ENCODE measurements at places on chromosomes 7 and 10. TPM values are rescaled to one million over a fixed set of nuclear protein-coding genes. Genes with fewer than 3 reads are reported as not detected.

DNA sequence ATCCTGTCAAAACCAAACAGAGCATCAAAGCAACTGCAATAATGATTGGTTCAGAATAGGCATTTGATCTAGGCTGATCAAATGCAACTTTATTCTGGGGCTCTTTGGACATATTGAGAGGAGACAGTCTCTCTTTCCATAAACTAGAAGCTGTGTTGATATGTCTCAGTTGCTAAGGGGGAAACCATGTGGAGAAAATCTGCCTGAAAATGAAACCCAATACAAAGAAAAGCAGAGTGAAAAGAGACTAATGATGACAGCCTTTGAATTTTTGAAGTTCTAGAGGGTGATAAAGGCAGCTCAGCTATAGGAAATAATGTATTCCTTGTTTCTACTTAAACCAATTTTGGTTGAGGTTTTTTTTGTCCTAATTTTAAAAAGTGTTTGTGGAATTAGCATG lies 941.8 kb upstream of the POT1 start:
- no peak overlapping the region for H3K27ac ChIP-seq
- H3K4me1 ChIP-seq, result no peaks in the 10 kb centered on the region
- H3K36me3 ChIP-seq, result no peaks in the 10 kb centered on the region
- no peak overlapping the region for H3K4me3 ChIP-seq

DNA sequence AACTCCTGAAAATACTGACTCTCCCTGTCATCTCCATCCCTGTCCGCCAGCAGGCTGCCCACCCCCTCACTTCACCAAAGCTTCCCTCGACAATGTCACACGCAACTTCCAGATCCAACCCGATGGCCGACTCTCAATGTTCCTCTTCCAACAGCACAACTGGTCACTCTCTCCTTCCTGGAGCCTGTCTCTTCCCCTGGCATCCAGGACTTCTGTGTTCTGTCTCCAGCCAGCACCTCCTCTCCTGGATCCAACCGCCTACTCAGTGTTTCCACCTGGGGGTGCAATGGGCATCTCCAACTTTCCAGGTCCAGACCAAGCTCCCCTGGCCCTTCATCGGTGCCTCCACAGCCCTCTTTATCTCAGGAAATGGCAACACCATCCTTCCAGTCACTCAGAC lies 8.6 kb downstream of the CPA5 start:
- H3K27me3 ChIP-seq, result peaks cover 7% of the 10 kb centered on the region
- H3K4me3 ChIP-seq, result no peak overlapping the region
- no peak overlapping the region for H3K27ac ChIP-seq
- H3K4me1 ChIP-seq, result peaks cover 24% of the 10 kb centered on the region
- DNase-seq, result no peak

DNA sequence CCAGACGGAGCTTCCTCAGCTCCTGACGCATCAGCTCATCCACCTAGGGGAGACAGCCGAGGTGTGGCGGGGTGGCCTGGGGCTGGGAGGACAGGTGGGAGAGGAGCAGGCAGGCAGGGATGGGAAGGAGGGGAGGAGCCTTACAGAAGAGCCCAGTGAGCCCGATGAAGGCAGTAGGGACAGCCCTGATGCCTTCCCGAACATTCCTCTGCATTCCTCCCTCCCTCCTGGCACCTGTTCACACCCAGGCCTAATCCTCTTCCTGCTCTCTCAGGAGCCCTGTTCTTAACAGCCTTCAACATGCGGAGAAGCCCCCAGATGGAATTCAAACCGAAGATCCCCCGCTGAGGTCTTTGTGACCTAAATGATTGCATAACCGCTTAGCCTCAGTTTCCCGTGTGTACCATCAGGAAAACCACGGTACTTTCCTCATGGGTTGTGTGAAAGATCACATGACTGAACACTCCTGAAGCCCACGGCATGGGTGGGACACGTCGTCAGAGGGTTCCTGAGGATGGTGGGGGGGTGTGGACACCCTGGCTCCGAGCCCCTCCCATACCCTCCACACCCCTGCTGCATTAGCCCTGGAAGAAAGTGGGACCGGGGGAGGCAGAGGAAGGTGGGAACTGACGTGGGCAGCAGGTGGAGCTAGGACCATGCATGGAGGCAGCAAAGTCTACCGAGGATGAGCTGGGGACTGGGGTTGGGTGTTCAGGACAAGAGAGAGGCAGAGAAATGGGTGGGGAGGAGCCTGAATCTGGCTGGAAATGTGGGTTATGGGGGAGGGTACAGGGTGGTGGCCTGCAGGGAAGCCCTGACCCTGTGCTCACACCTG lies 8.8 kb upstream of the ASB10 start:
- H3K36me3 ChIP-seq, result no peaks in the 10 kb centered on the region
- H3K27me3 ChIP-seq, result no peaks in the 10 kb centered on the region
- no peak overlapping the region for H3K4me3 ChIP-seq
- no peak overlapping the region for H3K27ac ChIP-seq
- DNase-seq, result no peak

DNA sequence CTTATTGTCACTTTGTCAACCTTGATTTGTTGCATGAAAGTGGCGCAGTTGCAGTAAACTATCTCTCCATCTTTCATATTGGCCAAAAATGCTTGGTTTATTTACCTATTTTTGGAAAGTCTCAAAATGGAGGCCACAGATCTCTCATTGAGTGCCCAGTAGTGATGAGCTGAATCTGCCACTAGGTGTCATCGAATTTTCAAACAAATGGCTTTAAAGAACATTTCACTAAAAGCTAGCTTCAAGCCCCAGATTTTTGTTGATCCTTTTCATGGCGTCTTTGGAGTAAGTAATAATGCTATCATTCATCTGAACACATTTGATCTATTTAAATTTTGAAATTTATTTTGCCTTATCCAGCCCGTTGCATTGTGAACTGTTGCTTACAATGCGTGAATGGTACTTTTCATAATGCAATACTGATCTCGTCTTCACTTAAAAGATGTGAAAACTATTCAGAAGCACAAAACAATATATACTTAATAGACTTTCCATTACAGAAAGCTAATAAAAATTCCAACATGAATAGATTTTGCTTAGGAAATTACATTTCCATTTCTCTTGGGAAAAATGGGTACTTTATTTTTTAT lies 236.2 kb downstream of the DNAJB9 start:
- H3K27ac ChIP-seq, result no peak overlapping the region
- no peak overlapping the region for H3K4me3 ChIP-seq
- H3K27me3 ChIP-seq, result no peaks in the 10 kb centered on the region
- H3K4me1 ChIP-seq, result no peaks in the 10 kb centered on the region
- DNase-seq, result no peak

DNA sequence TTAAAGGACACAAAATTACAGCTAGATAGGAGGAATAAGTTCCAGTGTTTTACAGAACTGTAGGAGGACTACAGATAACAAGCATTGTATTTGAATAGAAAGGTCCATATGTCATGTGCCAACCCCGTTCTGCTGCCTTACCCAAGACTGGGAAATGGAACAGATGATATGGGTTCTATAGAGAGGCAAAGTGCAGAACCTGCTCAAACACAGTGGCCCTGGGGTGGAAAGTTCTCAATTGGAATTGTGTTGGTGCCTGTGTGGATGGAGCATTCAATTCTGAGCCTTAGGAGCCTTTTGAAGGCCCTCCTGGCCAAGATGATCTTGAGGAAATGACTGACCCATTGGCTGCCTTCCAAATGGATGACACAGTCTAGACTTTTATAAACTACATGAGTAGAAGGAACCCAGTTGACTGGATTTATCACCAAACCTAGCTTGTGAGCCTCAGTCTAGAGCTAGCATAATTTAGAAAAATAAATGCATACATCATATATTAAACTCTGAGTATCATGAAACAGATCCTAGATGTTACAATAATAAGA lies 4.1 kb upstream of the PRSS1 start:
- DNase-seq, result no peak
- no peaks in the 10 kb centered on the region for H3K27me3 ChIP-seq
- no peak overlapping the region for H3K4me3 ChIP-seq
- no peaks in the 10 kb centered on the region for H3K36me3 ChIP-seq
- no peak overlapping the region for H3K27ac ChIP-seq

The SLC26A4 gene
- total RNA-seq, result 1.7 TPM

DNA sequence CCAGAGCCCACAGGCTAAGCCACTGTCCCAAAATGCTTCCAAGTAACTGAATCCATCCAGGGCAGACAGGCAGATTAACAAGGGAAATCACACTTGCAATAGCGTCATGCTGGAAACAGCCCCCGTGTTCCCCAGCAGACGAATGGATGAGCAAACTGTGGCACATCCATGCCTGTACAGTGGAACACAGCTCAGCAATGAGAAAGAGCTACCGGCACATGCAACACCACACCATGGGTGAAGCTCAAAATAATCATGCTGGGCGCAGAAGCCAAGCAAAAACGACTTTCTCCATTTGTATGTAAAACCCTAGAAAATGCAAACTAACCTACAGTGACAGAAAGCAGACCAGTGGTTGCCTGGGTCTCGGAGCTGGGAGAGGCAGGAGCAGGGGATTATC lies 153.1 kb downstream of the SLIT1 start:
- no peaks in the 10 kb centered on the region for H3K36me3 ChIP-seq
- H3K4me3 ChIP-seq, result no peak overlapping the region
- DNase-seq, result no peak
- H3K27ac ChIP-seq, result no peak overlapping the region
- H3K27me3 ChIP-seq, result no peaks in the 10 kb centered on the region

DNA sequence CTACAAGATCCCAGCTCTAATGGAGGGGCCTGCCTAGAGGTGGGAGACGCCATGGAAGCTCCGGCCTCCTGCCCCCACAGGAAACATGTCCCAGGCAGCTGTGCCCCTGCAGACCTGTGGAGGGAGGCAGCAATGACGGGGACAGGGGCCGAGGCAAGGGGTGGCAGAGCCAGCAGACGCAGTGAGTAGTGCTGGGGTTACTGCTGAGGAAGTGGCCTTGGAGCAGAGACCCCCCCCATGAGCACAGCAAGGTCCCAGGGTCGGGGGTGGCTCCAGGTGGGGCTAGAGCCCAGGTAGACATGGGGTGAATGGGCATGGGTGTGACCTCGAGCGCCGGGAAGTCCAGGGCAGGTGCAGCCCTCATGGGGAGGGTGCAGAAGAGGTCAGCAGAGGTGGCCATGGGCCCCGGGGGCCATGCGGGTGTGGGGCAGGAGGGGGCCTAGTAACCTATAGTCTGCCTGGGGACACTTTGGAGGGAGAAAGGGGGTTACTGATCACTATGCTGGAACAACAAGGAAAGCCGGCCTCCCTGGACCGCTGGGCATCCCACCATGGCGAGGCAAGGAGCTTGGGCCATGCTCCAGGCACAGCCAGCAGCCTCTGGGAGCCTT lies 45.5 kb downstream of the JAKMIP3 start:
- no peaks in the 10 kb centered on the region for H3K36me3 ChIP-seq
- no peak overlapping the region for H3K27ac ChIP-seq
- H3K4me3 ChIP-seq, result no peak overlapping the region
- H3K27me3 ChIP-seq, result peaks cover 11% of the 10 kb centered on the region
- H3K4me1 ChIP-seq, result no peaks in the 10 kb centered on the region

DNA sequence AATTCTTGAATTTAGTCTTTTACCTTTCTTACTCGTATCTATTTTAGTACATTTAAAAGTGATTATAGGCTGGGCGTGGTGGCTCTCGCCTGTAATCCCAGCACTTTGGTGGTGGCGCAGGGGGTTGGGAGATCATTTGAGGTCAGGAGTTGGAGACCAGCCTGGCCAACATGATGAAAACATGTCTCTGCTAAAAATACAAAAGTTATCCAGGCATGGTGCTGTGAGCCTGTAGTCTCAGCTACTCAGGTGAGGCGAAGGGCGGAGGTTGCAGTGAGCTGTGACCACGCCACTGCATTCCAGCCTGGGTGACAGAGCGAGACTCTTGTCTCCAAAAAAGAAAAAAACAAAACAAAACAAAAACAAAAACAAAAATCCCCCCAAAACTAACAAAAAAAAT lies 12.2 kb downstream of the PRKCQ start:
- no peaks in the 10 kb centered on the region for H3K4me1 ChIP-seq
- no peaks in the 10 kb centered on the region for H3K27me3 ChIP-seq
- no peak overlapping the region for H3K4me3 ChIP-seq
- H3K36me3 ChIP-seq, result no peaks in the 10 kb centered on the region

DNA sequence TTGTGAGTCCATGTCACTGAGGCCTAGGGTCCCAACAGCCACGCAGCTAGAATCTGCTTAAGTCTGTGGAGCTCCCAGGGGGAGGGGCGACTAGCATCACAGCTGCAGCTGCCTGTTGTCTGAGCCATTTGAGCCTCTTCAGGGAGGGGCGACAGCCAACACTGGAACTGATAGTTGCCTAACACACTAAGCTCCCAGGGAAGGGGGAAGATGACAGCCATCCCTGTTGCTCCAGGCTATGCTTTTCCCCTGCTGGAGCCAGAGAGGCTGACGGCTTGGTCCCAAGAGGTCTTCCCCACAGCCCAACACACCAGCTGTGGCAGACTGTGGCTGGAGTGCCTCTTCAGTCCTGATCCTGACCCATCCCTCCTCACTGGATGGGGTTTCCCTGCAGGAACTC lies 817.5 kb downstream of the NXPH1 start:
- no peak overlapping the region for H3K27ac ChIP-seq
- no peaks in the 10 kb centered on the region for H3K27me3 ChIP-seq
- H3K36me3 ChIP-seq, result no peaks in the 10 kb centered on the region
- H3K4me1 ChIP-seq, result no peaks in the 10 kb centered on the region
- peak; percentile 26 for DNase-seq

GRCh38 chr7:75818472-75818871 lies 4.9 kb upstream of the CCL24 start:
- no peaks in the 10 kb centered on the region for H3K27me3 ChIP-seq
- no peak overlapping the region for H3K4me3 ChIP-seq
- H3K4me1 ChIP-seq, result peaks cover 10% of the 10 kb centered on the region
- H3K27ac ChIP-seq, result no peak overlapping the region
- no peak for DNase-seq

GRCh38 chr7:25952261-25953057 lies 199.5 kb upstream of the NFE2L3 start:
- H3K4me3 ChIP-seq, result no peak overlapping the region
- H3K27ac ChIP-seq, result no peak overlapping the region
- H3K36me3 ChIP-seq, result no peaks in the 10 kb centered on the region
- no peak for DNase-seq
- H3K4me1 ChIP-seq, result peaks cover 27% of the 10 kb centered on the region
- peaks cover 37% of the 10 kb centered on the region for H3K27me3 ChIP-seq

DNA sequence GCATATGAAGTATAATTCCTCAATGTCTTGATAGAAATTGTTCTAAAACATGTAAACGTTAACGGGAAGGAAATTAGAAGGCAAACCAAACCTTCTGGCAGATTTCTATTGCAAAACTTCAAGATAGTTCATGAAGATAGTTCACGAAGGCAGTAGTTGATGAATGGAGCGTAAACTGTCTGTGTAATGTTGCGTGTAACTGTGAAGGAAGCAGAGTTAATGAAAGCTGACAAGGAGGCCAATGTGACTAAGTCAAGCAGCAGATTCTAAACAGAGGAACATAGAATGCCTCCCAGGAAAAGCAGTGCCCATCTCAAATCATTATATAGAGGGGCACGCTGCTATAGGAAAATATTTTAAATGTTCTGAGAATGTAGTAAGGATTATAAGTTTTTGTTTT lies 659.7 kb upstream of the IGFBP3 start:
- no peaks in the 10 kb centered on the region for H3K36me3 ChIP-seq
- H3K27me3 ChIP-seq, result no peaks in the 10 kb centered on the region
- H3K4me1 ChIP-seq, result no peaks in the 10 kb centered on the region
- no peak for DNase-seq
- no peak overlapping the region for H3K27ac ChIP-seq

The EPO gene
- total RNA-seq, result not detected
